GM12878 (cell line): ENCODE measurements at places on chromosomes 7 and 10.

GRCh38 chr10:78600740-78601139 is 468.0 kb upstream of the ZMIZ1 start:
- no peak for DNase-seq

DNA sequence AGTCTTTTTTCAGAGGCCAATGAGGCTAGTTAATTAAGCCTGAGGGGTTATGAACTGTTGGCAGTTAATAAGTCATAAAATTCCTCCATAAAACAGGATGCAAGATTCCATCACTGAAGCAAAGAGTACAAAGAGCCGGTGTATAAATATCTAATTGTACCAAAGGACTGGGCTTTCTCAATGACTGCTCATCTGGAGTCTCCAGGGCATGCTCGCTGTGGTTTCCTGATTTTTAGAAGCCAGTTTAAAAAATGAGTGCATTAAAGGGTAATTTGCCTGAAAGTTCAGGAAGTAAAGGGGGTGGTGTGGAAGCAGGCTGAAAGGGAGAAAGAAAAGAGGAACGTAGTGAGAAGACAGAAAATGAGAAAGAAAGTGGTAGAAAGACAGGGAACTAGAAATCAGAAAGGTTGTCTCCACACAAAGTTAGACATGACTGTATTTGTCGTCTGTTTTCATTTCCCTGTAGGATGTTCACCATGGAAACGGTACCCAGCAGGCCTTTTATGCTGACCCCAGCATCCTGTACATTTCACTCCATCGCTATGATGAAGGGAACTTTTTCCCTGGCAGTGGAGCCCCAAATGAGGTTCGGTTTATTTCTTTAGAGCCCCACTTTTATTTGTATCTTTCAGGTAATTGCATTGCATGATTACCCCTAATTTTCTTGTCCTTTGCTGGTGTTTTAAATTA is 282.3 kb downstream of the TWIST1 start:
- DNase-seq, result no peak

GRCh38 chr7:100692578-100692961 is 1.5 kb downstream of the GIGYF1 start:
- no peak for DNase-seq

DNA sequence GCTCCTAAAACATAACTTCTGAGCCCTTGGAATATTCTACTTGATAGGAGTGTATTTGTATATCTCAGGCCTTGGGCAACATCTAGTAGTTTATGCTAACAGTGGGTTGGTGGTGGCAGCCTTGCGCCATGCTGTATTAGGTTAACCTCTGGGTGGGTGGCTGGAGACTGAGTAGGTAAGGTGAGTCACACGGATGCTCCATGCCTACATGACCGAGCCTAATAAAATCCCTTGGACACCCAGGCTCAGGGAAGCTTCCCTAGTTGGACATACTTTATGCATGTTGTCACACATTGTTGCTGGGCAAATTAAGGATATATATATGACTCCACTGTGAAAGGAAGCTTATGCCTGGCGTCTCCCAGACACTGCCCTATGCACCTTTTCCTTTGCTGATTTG is 6.0 kb upstream of the DAGLB start:
- no peak for DNase-seq

DNA sequence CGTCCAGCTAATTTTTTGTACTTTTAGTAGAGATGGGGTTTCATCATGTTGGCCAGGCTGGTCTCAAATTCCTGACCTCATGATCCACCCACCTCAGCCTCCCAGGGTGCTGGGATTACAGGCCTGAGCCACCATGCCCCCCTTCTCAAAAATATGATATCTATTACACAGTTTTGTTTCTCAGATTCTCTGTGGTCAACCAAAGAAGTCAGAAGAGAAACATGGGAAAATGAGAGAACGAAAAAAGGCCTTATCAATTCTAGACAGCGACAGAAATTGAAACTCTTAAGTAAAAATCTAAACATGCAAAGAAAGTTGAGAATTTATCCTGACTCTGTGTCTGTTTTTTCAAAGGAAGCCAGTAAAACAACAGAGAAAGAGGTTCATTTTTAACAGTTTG is 283.8 kb upstream of the PLXDC2 start:
- DNase-seq, result no peak

GRCh38 chr10:8054244-8054493 is 319 bp upstream of the GATA3 start:
- no peak for DNase-seq

DNA sequence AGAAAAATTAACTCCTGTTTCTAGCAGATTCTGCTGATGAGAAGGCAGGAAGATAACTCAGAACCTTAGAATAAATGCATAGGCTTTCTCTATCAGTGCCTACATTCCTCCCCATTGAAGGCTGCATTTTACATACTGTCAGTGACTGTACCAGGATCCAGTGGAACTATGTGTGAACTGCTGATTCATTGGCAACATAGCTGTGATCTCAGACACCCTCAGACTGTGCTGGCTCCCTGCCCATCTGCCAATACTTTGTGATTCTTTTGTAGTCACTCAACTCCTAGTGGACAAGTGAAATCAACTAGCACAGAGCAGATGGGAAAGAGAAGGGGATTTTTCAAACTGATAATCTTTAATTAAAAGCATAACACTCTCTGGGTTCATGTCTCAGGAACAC is 375.8 kb downstream of the MDFIC start:
- DNase-seq, result no peak

GRCh38 chr10:104614245-104614831 is 26.8 kb upstream of the SORCS3 start:
- DNase-seq, result no peak

DNA sequence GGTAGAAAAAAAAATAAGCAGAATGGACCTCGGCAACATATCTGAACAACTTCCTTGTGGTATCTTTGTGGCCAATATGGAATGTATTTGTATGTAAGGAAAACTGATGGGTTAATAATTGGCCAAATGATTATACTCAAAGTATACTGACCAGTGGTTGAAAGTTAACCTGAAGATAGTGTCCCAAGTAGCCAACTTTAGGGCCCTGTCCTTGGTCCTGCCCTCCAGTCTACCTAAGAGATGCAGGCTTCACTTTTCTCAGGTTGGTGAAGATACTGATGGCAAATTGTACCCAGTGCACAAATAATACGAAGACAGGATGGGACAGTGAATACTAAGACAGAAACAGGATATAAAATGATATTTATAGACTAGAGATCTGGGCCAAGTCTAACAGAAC is 109.2 kb downstream of the SORCS3 start:
- DNase-seq, result no peak

GRCh38 chr7:14717816-14718215 is 184.7 kb downstream of the DGKB start:
- no peak for DNase-seq

GRCh38 chr10:117865945-117866344 is 180.8 kb downstream of the RAB11FIP2 start:
- DNase-seq, result no peak

- no peak for DNase-seq
Observed at GRCh38 chr10:33661580-33662336, 327.3 kb upstream of the NRP1 start.

DNA sequence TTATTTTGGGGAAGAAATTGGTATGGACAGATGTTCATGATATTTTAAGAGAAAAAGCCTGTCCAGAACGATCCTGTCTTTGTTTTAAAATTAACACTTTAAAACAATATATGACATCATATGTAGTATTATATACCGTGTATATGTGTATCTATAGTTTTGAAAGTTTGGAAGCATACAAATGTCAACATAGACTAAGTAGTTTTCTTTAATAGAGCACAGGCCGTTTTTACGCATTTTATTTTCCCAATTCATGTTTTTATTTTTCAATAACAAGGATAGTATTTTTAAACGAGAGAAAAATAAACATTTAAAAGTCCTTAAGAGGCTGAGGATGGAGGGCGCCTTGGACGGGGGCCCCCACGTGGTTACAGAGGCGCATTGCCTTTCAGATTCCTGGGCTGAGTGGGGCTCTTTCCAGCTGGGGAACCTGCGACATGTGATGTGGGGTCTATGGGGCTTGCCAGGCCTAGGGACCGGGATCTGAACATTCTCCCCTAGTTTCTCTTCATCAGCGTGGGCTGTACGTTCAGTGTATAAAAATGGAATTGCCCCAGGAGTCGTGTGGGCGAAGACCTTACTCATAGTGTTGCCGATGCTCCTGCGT is 127.8 kb upstream of the ZNF746 start:
- no peak for DNase-seq

GRCh38 chr7:107592361-107593024 is 12.4 kb downstream of the BCAP29 start:
- no peak for DNase-seq

- DNase-seq, result no peak
Observed at GRCh38 chr10:76117949-76118348, 686.5 kb downstream of the LRMDA start.

DNA sequence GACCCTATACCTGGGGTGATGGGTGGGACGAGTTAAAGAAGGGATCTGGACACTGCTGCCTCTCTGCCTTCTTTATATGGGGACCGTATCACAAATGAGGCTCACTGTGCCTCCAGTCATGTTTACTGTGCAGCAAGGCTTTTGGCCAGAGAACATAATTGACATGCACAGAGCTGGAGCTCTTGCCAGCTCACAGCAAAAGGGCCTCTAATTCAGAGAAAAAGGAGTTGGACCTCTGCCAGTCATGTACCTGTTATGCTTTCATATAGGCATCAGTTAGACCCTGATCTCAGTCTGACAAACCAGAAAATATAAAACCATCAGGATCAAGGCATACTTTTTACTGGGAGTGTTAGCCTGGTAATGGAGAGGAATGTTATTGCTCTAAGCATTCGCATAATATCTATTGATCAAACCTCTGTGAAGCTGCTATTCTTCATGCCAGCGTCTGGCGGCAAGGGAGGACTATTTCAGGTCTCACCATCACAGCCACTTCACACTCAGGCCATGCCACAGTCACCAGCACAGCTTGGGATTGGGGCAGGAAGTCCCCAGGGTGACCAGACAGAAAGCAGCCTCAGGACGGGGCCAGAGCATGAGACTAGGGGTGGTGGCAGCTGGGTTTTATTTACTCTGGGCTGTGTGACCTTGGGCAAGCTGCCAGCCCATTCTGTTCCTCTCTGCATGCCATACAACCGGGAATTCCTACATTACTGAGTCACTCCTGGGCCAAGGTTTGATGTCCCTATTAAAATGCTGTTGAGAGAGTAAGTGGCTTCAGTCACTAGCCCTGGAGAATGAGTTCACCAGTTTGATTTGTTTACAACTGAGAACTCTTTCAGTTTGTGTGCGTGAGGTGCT is 90.1 kb downstream of the NPSR1 start:
- no peak for DNase-seq

- no peak for DNase-seq
Observed at GRCh38 chr7:130351791-130352090, 7.1 kb downstream of the CPA5 start.

DNA sequence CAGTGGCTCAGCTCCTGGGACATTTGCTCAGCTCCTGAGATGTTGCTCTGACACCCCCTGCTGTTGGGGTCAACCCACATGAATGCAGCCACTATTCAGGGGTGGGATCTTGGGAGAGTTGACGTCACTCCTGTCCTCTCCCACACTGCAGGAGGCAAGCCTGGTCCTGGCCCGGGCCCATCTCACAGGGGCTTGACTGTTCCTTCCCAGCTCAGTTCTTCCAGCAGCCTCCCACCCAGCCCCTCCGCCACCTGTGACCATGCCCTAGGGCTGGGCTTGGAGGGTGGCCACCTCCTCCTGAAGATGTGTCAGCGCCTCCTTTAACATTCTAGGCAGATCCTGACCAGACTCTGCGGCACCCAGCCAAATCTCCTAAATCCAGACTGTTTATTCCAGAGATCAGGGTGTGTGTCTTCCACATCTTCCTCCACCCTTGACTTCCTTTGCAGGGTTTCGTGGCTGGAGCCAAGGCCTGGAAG is 19.1 kb upstream of the OPALIN start:
- no peak for DNase-seq

DNA sequence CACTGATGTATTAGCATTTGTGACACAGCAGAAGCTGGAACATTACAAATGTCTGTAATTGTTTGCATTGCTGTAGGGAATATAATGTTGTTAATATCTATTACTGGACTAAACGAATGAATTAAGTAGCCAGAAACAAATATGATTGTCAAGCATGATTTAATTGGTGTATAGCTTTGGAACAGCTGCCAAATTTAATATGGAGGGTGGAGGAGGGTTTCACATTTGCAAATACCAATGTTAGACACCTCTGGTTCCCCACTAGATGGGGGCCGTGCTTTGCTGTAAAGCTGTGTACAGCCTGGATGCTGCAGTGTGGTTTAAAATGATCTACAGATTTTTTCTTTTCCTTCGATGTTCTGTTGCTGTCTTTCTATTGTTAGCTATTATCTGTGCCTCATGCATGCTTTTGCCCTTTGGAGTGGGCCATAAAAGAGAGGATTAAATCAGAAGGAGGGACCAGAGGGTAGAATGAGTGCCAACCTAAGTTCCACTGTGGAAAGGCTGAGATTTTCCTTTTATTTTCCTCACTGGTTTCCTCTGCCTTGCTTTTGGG is 23.1 kb downstream of the DNAJB9 start:
- DNase-seq, result no peak

DNA sequence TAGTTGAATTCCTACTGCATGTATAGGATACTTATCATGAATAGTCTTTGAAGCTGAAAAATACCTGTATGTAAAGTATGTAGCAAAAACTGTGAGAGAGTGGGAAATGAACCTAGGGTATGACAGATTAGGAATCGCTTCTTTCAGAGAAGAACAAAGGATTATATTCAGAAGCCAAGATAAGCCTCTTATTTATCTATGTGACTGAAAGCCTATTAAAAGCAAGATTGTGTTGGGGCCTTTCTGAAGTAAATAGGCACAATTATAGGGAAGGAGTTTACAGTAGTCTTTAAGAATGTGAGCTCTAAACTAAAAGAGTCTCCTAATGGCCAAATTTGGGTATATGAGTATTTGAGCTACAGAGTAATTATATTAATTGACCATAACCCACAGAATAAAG is 102.1 kb downstream of the MTERF1 start:
- no peak for DNase-seq

GRCh38 chr7:5223646-5224340 is 33.8 kb downstream of the WIPI2 start:
- DNase-seq, result no peak

DNA sequence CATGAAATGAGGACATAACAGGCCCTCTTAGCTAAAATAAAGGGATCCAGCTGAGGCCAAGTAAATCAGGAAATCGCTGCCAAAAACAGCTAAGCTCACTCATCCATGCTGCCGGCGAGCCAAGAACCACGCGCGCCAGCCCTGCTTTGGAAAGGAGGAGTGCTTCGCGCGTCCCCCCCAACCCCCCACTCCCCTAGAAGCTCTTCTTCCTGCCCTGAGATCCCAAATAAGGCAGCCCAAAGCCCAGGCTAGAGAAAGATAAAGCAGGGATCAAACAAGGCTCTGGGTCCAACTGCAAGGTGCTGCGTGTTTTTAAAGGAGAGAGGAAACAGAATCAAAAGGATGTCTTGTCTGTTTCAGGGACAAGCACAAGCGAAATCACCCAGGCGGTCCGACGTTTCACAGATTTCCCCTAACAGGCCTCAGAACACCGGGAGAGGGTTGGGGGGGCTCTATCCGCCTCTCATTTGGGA is 168.3 kb upstream of the AUTS2 start:
- no peak for DNase-seq
